SW 1271 (cell line): ENCODE measurements at places on chromosomes 16 and 17.

DNA sequence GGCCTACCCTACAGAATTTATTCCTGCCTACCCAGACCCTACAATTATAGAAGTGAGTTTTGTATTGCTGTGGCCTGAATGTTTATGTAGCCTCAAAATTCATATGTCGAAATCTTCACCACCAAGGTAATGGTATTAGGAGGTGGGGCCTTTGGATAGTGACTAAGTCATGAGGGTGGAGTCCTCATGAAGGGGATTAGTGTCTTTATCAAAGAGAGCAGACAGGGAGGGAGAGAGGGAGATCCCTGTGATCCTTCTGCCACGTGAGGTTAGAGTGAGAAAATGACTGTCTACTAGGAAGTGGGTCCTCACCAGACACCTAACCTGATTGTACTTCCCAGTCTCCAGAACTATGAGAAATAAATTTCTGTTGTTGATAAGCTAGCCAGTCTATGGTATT, 981 bp upstream of the DUXB start:
- DNase-seq = no peak

GRCh38 chr17:14510136-14510535, 209.3 kb downstream of the HS3ST3B1 start:
- no peak for DNase-seq

DNA sequence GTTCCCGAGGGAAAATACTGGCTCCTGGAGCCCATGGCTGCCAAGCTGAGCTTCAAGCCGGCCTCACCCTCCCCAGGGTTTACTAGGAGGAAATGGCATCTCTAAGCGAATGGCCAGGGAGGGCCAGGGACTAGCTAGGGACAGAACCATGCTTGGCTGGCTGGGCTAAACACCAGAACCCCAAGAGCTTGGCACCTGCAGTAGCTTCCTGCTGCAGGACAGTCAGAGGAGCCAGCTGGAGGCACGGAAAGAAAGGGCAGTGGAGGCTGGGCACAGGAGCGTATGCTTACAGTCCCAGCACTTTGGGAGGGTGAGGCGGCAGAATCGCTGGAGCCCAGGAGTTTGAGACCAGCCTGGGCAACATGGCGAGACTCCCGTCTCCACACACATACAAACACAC, 33.7 kb downstream of the PEMT start:
- DNase-seq = no peak

DNA sequence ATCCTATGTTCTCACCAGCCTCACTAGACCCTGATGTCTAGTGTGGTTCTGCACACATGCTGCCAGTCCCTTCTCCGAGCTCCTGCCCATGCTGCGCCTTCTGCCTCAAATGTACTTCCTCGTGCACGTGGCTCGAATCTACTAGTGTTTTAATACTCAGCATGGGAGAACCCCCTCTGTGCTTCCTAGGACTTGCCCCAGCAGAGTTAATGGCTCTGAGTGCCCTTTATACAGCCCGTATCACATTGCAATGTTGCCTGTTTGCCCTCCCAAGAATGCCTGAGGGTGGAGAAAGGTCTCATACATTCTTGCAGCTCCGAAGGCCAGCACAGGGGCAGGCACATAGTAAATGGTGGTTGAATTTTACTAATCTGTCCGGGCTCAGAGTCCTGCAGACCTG, 190.8 kb upstream of the NLRP1 start:
- DNase-seq = no peak

DNA sequence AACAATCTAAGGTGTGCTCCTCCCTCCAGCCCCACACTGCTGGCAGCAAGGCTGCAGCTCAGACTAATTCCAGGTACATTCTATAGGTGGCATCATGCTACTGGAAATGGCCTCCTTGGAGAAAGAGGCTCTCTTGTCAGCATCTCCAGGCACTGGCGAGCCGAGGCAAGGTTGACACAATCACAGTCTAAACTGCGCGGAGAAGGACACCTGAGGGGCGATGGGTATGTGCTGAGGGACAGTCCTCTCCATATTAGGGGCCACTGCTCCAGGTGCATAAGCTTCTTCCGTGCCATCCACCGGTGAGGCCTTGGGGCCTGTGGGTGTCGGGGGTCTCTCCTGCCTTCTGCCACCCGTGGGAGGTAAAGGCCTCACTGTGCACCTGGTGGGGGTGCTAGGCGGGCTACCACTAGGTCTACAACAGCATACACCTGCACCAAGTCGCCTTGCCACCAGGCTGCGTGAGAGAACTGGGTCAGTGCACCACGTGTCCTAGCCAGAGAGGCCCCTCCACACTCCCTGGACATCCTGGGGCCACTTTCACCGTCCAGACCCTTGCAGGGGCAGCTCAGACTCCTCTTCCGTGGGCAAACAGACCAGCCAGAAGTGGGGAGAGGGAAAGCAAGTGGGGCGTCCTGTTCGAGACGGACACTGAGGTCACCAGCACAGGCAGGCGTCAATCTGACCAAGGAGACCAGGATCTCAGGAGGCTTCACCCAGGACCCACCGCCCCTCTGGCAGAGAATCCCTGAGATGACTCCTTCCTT, 12.1 kb upstream of the CBX8 start:
- no peak for DNase-seq

GRCh38 chr17:78240012-78240655, 8.7 kb downstream of the TMEM235 start:
- DNase-seq = no peak

DNA sequence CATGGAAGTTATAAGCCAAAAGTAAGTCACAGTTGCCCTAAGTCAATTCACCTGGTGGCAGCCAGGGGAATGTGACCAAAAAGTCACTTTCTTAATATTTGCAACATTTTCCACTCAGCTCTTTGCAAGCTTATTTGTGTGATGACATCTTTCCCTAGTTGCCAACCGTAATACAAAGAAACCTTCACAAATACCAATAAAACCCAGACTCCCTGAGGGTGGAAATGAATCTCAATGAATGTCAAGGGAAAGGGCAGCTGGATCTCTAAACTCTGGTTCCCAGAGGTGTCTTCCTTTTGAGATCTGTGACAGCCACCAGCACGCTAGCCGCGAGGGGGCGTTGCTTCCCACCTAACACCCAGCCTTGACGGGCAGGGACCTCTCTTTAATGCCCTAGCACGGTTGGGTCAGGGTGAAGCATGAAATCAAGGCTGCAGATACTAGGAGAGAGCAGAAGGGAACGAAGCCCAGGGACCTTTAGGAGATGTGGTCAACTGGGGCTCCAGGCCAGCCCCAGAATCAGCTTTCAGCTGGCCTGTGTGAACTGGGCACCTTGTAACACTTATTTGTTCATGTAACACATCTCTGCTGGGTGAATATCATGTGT, 82.2 kb downstream of the CMC2 start:
- DNase-seq = peak; percentile 51

GRCh38 chr17:55440391-55440790, 18.8 kb upstream of the MMD start:
- DNase-seq = no peak

GRCh38 chr17:5237541-5238016, 2.9 kb upstream of the SCIMP start:
- peak; percentile 74 for DNase-seq

DNA sequence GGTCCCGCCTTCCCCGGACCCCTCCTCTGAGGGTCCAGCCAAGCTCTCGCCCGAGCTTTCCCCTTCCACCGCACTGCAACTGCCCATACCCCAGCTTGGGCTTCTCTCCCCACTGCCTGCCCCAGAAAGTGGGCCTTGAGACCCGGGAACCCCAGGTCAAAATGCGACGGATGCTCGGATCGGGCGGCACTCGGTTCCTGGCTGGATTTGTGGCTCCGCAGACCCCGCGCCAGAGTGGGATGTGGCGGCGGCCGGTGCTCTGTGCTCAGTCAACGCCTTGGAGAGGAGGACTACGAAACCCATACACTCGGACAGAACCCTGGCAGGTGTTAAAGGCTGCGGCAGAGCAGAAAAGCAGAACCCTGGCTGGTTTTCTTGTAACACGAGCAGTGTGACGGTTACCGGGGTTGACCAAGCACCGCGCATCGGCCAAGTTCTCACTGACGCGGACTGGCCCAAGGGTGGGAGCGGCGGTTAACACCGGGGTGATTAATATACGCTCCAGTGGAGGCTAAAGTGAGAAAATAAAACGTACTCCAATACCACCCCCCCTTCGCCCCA, 885 bp upstream of the SLFN13 start:
- no peak for DNase-seq

GRCh38 chr17:10776381-10776780, 27.5 kb downstream of the TMEM238L start:
- DNase-seq = no peak

DNA sequence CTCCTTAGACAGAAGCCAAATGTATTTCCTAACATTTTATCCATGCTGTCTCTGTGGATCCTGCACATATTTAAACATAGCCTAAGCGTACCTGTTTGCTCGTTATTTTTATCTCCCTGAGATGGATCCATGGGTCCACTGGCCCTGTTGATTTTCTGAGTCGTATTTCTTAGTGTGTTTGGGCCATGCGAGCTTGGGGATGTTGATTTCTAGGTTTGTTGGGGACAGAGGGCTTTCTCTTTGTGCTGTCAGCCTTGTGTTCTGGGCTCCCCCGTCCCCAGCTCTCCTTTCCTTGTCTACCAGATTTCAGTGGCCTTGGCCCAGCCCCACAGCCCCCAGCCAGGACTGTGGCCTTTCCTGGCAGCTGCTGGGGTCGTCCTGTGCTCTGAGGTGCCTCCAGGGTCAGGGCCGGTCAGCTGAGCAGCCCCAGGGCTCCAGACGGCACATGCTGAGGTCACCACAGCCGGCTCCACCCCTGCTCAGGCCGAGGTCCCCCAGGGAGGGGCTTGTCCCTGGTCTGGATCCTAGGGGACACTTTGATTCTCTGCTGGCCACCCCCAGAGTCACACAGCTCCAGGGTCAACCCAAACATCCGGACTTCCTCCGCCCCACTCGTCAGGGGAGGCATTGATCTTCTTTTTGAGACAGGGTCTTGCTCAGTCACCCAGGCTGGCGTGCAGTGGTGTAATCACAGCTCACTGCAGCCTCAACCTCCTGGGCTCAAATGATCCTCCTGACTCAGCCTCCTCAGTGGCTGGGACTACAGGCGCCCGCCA, 4.4 kb downstream of the SSTR5 start:
- DNase-seq = no peak

GRCh38 chr17:6496116-6496481, 51.8 kb downstream of the PIMREG start:
- no peak for DNase-seq

- DNase-seq = no peak
These were observed 151.8 kb downstream of the RPTOR start for GRCh38 chr17:80696456-80696855.

- no peak for DNase-seq
These were observed 253.9 kb downstream of the SEC14L1 start for GRCh38 chr17:77394540-77395295.

DNA sequence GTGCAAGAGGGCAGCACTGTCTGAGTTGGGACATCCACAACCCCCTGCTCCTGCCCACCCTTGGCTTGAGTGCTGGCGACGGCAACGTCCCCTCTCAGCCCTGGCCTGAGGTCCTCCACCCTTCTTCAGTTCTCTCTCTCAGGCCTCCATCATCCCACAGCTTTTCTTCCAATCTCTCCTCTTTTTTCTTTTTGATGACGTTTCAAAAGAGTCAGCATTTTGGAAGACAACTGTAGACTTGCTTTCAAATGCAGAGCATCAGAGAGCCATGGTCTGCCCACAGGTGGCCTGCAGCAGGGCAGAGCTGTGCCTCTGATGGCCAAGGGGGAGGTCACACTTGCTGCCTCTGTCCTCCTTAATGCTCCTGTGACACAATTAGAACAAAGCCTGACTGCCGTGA, 775.4 kb downstream of the KCNJ18 start:
- no peak for DNase-seq

DNA sequence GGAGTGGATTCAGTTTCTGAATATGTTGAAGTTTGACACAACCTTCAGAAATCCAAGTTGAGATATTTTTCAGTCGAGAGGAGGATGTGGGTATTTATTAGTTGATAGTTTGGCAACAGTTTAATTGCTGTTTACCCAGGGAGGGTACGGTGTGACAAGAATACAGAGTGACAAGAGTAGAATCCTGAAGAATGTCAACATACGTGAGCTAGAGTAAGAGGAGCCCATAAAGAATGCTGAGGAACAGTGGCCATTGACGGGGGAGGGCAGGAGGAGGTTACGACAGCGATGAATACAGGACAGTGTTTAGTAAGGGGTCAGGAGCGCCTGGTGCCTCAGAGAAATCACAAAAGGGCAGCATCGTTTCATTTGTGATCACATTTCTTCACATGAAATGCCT, 76.5 kb downstream of the AATF start:
- no peak for DNase-seq

DNA sequence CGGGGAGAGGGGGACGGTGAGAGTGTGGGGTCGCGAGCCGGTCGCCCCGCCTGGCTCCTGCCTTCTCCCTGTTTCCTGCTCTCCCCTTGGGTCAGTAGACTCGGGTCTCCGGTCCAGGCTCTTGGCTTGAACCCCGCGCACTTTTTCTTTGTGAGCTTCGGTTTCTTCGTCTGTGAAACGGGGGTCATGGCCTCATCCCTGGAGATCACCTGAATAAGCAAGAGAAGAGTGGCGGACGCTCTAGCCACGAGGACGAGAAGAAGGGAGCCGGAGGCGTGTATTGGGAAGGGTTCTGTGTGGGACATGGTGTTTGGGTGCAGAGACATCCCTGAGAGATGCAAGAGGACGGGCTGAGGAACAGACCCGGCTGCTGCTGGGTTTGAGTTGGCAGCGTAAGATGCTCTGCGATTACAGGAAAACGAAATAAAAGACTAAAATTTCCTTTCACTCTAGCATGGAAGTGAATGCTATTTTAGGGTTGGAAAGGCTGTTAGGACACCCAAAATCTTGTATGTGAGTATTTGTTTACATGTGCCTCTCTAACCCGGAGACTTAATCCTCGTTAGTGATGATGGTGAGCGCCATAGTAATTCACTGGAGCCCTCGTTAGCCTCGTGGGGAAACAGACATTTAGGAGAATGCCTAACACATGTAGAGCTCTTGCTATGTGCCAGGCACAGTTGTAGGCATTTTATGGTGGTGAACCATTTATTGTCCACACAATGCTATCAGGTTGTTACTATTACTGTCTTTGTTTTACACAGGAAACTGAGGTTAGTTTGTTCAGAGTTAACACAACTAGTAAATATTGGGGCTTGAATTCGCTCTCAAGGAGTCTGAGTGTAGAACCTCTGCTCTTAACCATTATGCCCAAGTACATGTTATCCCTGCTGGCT, 646 bp downstream of the KIF22 start:
- DNase-seq = no peak

DNA sequence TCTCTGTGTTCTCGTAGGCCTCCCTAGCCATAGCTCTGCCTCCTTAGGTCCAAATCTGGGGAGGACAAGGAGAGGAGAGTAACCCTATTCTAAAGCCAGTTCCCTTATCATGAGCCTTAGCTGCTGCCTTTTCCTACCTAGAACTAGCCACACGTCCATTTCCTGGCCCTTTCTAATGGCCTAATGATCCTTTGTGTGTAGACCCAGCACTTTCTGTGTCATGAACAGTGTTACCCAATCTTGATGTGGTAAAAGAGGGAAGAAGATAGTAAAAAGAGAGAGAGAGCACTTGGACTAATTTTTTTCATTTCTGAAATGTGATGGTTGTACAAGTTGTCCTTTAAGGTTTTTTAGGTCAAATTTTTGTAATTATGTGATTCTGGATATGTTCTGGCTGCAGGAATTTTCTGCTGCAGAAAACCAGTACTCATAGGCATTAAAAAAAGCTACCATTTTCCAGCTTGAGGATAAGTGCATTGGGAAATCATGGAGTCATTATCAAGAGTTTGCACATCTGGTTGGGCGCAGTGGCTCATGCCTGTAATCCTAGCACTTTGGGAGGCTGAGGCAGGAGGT, 18.2 kb downstream of the CASC3 start:
- DNase-seq = no peak

GRCh38 chr17:50372222-50372757, 694 bp downstream of the MRPL27 start:
- DNase-seq = no peak
